Stimulated activated CD4-positive, alpha-beta T cell treated with anti-CD3 and anti-CD28 coated beads, TNF-alpha, amount 100 ng/mL, for 4 hours (primary cell): ENCODE measurements at places on chromosomes 7 and 10.

GRCh38 chr7:35755711-35756110, 45.1 kb upstream of the SEPTIN7 start:
- no peak for DNase-seq

DNA sequence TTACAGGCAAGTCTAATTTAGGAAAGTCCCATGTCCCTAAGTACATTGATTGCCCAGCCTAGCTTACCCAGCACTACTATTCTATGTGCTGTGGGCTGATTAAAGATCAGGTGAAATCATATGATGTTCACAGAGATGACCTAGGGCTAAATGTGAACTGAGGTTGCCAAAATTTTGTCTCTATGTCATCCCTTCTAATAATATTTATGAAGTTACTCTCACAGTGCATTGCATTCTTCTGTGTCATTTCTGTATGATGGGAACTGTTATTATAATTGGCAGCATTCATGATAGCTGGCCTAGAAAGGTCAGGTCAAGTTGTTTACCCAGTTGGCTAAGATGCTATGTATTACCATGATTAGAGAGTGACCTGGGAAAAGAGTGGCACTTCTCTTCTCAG, 2.8 kb upstream of the PDK4 start:
- DNase-seq, result no peak

GRCh38 chr10:132729810-132730572, 56.0 kb downstream of the NKX6-2 start:
- DNase-seq, result no peak

DNA sequence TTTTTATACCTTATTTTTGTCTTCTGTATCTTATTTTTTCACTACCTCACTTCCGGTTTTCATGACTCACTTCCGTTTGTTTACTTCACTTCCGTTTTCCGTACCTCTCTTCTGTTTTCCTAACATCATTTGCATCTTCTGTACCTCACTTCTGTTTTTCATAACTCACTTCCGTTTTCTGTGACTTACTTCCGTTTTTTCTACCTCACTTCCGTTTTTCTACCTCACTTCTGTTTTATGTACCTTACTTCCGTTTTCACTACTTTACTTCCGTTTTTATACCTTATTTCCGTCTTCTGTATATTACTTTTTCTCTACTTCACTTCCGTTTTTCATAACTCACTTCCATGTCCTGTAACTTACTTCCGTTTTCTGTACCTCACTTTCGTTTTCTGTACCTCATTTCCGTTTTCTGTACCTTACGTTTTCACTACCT, 492.5 kb upstream of the AKR1E2 start:
- DNase-seq, result no peak
